Astrocyte of the spinal cord (primary cell): ENCODE measurements at places on chromosomes 1 and 21.
A peak's percentile ranks its signal among the peaks of the same experiment; 100 is the strongest.

- DNase-seq = no peak
Observed at GRCh38 chr1:6534248-6534822, 20.0 kb downstream of the NOL9 start.

DNA sequence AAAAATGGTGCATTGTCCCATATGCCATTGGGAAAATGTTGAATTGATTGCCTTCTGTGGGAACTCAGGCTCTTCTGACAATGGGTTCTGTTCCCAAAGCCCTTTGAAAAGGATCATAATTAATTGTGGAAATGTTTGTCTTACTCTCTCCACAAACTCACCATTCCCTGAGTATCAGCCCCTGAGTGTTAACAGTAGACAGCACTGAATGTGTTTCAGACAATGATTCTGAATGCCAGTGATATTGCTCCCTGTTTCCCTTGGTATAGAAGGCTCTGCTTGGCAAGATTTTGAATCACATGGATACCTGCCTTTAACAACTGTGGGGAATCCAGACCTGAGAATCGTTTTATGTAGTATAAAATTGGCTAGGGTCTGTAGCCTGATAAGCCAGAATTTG lies 1096.8 kb downstream of the ADGRL2 start:
- DNase-seq = no peak

GRCh38 chr1:74324684-74325448 lies 89.7 kb downstream of the TNNI3K start:
- DNase-seq = no peak

DNA sequence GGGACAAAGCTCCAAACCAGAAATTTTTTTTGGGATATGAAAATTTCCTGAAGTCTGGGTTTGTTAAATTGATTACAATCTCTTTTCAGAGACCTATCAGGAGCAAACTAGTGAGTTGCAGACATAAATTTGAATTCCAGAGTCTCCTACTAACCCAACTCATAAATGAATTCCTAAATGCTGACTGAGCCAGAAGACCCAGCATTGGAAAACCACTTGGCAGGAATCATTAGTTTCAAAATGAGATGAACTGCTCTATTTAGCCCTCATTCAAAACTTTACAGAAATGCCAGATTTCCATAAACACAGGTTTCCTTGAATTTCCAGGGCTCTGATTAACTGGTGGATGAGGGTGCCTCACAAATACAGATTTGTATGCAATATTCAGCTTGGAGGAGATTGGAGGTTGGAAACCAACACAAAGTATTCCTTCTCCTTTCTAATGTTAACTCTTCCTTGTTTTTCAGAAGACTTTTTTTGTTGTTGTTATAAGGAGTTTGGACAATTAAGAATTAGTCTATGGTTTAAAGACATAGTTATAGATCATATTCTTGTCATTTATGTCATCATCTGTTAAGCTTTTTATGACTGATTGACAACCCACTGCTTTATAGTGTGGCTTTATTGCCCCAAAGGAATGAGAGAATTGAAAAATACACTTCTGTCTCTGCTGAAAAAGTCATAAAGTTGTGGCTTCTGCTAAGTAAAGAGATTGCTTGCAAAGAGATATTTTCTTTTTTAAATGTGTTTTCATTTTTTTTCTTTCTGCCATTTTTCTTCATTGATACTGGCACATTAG lies 222.8 kb downstream of the HLX start:
- DNase-seq = peak; percentile 79

GRCh38 chr1:193118194-193118593 lies 3.6 kb upstream of the CDC73 start:
- DNase-seq = no peak
